ENCODE measurements at places on chromosomes 5 and 9.
A peak's percentile ranks its signal among the peaks of the same experiment; 100 is the strongest.

DNA sequence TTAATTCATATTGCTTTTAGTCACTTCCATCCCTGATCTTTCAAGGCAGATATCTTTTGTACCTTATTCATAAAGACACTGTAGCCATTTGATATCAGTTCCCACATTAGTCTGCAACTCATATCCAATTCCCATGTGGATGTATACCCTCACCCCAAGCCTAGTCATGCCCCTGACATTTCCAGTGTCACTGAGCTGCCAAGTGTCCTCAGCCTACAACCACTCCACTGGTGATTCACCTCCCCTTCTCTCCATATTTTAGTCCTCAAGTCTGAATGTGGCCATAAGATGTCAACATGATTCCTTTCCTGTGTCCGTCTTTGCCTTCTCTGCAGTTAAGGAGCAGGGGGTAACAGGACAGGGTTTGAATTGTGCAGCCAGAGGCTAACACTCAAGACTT lies 346.9 kb downstream of the RAB3C start:
- no peak for DNase-seq

- DNase-seq: no peak
Measured at GRCh38 chr5:109703166-109703565, 13.4 kb downstream of the MAN2A1 start.

DNA sequence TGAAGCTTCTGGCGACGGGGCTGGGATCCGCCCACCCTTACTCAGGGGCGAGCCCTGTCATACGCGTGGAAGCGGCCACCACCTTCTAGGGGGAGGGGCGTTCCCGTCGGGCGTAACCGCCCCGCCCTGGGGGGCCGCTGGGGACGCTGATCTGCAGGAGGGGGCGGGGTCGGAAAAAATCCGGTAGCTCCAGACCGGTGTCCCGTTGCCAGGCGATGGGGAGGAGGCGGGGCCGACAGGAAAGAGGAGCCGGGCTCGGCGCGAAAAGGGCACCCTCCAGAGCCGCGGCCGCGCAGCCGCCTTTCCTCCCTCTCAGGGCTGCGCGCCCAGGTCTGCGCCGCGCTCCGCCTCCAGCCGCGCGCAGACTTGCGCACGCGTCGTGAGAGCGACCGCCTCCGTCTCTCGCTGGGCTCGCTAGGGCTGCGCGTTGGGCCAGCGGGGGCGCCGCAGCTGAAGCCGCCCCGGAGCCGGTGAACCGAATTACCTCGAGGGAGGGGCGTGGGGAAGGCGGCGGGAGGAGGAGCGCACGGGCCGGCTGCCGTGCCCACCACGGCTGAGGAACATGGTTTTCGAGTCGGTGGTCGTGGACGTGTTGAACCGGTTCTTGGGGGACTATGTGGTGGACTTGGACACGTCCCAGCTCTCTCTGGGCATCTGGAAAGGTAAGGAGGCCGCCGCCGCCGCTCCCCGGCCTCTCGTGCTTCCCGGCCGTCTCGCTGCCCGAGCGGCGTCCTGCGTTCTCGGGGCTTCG lies at the start of gene VPS13A:
VPS13A (plus strand) TSS at position 392 of the 751 bp plus-strand sequence; CDS start at position 563, 171 bp downstream.
- DNase-seq: peak; percentile 95

DNA sequence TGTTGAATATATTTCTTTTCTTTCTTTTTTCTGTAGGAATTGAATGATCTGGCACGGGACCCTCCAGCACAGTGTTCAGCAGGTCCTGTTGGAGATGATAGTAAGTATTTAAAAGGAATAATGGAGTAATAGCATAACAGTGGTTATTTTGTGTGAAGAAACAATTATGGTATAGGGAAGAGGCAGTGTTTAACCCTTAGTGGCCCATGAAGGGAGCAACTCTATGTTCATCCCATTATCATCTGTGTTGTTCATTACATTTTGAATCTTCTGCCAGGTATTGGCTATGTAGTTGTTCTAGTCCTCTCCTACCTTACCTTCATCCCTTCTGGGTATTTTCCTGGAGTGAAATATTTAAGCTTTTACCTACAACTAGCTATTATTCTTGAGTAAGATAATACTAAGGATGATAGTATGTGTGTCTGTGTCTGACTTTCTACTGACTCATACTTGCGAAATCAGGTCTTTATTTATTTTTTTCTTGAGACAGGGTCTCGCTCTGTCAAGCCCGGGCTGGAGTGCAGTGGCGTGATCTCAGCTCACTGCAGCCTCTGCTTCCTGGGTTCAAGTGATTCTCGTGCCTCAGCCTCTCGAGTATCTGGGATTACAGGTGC lies 39.3 kb downstream of the UBE2D2 start:
- no peak for DNase-seq

- no peak for DNase-seq
Measured at GRCh38 chr5:159017786-159018185, 81.9 kb downstream of the EBF1 start.

DNA sequence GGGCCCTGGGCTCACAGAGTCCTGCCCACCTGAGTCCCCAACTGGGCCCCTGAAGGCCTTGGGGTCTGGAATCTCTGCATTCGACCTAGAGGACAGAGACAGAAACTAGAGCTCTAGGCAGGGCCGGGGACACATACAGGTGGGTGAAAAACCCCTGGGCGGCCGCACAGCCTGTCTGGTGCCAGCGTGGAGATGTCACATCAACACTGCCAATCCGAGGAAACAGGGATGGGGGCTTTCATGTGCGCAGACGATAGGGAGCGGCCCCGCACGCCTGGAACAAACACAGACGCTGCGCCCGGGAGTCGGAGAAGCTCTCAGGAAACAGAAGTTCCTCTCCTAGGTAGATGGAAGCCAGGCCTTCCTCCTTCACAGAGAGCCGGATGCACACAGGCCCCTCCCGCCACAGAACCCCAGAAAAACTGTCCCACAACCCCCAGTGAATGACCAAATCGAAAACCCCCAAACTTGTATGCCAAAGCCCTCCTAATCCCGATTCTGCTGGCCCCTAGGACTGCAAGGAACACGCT lies 1.8 kb downstream of the GRM6 start:
- DNase-seq: no peak

DNA sequence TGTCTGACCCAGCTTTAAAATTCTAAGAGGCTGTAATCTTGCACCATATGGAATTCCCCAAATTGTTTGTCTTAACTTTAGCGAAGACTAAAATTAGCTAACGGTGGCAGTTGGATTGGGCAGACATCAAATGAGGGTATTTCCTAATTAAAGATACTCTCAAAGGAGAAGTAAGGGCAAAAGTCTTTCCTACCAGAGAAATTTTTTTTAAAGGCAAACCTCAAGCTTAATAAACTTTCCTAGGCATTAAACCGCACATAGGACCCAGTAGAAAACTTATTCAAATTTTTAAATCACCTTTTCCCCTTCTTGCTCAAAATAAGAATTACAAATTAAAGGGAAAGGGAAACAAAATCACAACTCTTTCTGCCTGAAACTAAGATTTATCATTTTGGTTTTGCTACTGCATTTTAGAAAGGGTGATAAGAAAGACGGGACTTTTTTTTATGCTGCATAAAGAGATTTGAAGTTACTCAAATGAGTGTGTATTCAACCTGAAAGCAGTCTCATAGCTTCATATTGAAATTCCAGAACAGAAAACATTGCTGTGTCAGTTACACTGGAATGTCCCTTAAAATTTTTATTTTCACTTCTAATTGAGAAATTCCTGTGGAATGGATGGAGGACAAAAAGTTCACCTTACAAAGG lies 189.1 kb upstream of the PTGER4 start:
- DNase-seq: no peak

DNA sequence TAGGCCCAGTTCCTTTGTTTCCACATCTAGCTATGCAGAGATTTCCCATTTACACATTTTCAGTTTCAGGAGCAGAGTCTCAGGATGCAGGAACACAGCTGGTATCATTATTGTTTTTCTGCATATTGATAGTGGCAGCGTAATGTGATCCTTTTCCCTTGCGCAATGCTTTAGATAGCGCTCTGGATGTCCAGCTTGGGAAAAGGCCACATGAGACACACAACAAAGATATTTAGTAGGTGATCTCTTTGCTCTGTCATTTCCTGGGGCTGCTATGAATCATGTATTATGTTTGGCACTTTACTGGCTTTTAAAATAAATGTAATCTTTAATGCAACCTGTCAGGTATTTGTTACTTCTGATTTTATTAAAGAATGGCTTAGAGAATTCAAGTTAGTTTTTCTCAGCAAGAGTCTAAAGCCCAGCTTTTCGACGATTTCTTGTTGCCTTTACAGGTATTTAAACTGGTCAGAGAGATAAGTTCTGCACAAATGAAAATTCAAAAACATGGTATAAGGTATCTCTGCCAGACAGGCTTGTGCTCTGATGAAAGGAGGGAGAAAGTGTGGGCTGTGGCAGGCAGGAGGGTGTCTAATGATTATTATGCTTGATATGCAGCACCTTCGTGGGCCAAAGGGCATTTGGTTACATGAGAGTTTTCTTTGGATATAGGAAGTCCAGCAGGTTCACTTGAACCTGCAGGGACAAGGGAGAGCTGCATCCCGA lies 42.2 kb downstream of the PTTG1 start:
- no peak for DNase-seq

DNA sequence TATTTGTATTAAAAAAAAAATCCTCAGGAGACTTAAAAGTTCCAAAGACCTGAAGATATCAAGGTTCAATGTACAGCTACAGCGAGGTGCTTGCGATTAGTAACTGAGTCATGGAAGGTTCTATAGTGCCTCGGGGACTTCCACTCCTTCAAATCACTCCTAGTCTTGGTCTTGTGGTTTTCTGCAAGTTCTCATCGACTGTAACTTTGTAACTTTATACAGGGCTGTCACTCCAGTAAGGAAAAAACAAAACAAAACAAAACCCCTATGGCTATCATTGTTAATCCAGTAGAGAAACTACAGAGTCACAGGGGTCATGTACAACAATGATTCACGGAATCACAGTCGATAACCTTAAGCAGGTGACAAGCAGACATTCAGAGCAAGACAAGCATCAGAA lies 39.8 kb upstream of the SELENOP start:
- DNase-seq: no peak

- DNase-seq: no peak
Measured at GRCh38 chr5:53997736-53998627, 312.4 kb downstream of the ARL15 start.

DNA sequence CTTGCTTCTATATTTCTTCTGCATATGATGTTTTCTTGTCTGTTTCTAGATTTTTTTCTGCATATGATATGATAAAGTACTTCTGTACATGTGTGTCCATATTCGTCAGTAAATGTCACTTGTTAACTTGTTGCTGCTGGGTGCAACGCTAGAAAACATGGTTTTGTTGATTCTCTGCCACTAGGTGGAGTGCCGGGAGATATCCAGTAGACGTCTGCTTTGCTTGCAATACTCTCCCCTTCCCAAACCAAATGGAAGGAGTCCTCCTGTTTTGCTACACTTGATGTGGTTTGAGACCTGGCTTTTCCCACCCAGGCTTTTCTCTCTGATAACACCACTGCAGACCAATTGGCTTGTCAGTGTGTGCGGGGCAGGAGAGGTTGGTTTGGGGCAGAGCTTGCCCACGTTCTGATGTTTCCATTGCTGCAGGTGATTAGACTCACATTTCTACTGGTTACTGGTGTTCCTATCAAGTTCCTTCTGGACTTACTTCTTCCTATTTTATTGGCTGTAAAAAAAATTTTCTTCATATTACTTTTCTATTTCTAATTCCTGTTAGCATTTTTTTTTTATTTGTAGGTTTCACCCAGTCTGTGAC lies 900.0 kb upstream of the CDH10 start:
- no peak for DNase-seq

Measured in NCI-H1105 (cell line).